Activated naive CD4-positive, alpha-beta T cell treated with anti-CD3 and anti-CD28 coated beads for 36 hours (primary cell): ENCODE measurements at places on chromosomes 11 and 22. TPM values are rescaled to one million over a fixed set of nuclear protein-coding genes. Genes with fewer than 3 reads are reported as not detected.

DNA sequence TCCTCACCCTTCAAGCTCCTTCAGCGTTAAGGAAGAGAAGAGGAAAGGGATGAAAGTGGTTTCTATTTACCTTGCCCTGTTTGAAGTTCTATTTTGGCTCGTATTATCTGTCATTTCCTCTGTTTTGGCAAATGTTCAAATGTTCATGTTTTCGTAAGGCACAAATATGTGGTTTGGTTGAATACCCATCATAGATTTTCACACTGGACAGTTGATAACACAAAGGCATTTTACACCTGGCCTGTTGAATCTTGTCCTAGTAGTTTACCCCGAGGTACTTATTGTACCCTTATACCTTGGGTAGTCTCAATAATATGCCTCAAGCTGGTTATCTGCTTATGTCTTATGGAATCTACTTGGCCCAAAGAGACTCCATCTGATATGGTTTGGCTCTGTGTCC lies 706.9 kb downstream of the METTL15 start:
- no peak for DNase-seq

GRCh38 chr11:13939961-13940906 lies 22.3 kb upstream of the SPON1 start:
- peak; percentile 22 for DNase-seq

GRCh38 chr11:132187814-132188213 lies 817.4 kb downstream of the NTM start:
- no peak for DNase-seq

DNA sequence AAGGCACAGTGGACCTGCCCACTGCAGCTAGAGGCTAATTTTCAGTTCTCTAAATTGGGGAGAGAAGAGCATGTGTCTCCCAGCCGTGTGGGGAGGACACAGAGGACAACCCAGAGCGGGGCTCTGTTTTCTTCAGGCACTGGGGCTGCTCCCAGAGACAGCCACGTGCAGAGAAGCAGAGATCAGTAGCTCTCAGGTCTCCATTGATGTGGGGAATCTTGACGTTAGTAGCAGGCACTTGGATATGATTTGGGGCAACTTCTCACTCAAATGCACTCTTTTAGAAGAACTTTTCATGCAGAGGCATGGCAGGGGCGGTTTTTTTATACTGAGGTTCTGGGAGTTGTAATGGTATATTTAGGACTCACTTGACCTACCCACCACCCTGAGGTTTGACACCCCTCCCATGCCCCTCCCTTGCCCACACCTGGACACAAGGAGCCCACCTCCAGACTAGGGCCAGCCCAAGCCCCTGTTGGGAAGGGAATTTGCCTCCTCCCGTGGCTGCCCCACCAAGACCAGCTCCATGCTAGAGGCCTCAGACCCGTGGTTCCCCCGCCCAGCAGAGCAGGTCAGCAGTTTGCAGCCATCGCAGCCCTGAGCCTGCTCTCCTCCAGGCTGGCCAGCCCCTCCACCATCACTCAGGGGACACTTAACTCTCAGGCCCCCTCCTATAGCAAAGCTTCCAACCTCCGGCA lies 94.2 kb upstream of the RTL6 start:
- DNase-seq: no peak

- DNase-seq: no peak
These were observed 138.9 kb upstream of the POU2AF2 start for GRCh38 chr11:111106641-111107040.

- DNase-seq: peak; percentile 83
These were observed 1.6 kb upstream of the PHLDA2 start for GRCh38 chr11:2930704-2931419.

The RIC3 gene
- 6.3 TPM for total RNA-seq

DNA sequence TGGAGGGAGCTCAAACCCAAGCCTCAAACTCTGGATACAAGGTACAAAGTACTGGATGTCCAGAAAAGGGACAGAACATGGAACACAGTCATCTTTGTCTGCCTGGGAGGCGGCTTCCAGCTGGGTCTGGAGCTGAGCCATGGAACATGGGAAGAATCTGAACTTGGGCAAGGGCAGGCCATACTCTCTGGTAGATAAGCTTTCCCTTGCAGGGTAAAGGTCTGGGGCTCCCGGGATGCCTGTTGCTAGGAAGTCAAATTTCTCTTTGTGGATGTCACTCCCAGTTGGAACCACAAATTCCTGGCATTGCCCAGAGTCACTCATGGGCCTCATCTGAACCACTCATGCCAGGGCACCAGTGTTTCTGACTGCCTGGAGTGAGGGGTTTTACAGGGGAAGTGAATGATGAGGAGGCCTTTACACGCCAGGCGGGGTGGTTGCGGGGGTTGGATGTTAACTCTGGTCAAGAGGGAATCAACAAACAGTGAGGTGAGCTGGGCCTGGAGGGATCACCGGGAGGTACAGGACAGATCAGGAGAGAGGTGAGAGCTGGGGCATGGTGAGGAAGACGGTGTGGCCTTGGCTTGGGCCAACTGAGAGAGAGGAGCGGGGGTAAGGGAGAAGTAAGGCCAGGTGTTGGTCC lies 5.7 kb downstream of the FTH1 start:
- DNase-seq: no peak

DNA sequence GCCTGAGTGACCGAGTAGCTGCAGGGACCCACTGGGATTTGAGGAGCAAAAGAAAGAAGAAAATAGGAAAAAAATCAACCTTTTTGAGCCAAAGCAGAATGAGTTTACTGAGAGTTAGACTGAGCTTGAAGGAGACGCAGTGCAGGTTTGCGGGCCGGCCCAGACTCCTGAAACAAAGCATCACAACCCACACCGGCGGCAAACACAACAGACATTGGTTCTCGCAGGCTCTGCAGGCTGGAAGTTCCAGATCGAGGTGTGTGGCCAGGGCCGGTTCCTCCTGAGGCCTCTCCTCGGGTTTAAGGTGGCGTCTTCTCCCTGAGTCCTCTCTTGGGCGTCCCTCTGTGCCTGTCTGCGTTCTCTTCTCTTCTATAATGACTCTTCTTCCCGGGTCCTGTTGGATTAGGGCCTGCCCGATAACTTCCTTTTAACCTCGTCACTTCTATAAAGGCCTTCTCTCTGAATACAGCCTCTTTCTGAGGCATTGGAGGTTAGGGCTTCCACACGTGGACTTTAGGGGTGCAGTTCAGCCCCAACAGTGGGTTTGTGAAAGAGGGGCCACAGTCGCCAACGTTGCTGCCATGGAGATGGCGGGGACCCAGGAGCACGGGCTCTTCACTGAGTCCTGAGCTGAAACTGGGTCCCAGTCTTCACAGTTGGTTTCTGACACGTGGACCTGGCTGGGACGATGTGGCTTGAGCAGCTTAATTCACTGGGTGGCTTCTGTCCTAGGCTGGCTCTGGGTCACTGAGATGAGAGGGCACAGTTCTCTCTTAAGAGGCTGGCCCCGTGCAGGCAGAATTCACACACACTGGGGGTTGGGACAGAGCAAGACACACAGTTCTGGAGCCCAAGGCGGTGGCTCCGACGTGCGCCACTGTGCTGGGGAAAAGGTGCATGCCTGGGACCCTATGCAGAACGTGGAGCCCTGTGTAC lies 1047.7 kb downstream of the BRD1 start:
- no peak for DNase-seq

- no peak for DNase-seq
These were observed at the start of gene GAS2 for GRCh38 chr11:22666325-22666687. GAS2 (plus strand) TSS chr11:22666611; CDS start chr11:22674870, 8,259 bp downstream.

The C11orf97 gene
- total RNA-seq: not detected

The C11orf91 gene
- not detected for total RNA-seq

The C11orf42 gene
- not detected for total RNA-seq

DNA sequence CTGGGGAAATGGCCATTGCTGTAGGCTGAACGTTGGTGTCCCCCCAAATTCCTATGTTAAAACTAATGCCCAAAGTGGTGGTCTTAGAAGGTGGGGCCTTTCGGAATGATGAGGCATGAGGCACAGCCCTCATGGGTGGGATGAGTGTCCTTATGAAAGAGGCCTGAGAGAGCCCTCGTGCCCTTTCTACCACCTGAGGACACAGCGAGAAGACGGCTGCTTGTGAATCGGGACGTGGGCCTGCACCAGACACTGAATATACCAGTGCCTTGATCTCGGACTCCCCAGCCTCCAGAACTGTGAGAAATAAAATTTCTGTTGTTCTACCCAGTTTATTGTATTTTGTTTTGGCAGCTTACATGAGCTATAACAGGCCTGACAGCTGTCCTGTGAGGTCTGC lies 162.9 kb upstream of the B3GAT1 start:
- DNase-seq: no peak

The ENDOD1 gene
- total RNA-seq: 14.5 TPM

DNA sequence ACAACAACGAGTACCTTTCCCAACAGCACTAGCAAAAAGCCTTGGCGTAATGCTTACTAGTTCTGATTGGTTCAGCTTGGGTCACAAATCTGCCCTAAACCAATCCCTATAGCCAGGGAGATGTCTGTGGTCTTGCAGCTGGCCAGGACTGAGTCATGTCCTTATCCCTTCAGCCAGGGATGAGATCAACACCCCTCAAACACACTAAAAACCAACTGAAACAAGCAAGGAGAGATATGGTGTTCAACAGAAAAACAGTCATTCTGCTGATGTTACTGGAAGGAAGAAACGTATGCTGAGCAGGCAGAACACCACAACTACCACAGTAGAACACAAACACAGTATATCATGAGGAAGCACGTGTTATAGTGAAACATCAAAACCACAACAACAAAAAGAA lies 375.6 kb downstream of the LARGE1 start:
- no peak for DNase-seq

GRCh38 chr11:121534131-121535093 lies 81.6 kb upstream of the SORL1-AS1 start:
- no peak for DNase-seq

GRCh38 chr11:16928044-16928443 lies 86.2 kb downstream of the PLEKHA7 start:
- DNase-seq: no peak

GRCh38 chr22:42862045-42862734 lies 5.1 kb upstream of the ARFGAP3 start:
- no peak for DNase-seq

DNA sequence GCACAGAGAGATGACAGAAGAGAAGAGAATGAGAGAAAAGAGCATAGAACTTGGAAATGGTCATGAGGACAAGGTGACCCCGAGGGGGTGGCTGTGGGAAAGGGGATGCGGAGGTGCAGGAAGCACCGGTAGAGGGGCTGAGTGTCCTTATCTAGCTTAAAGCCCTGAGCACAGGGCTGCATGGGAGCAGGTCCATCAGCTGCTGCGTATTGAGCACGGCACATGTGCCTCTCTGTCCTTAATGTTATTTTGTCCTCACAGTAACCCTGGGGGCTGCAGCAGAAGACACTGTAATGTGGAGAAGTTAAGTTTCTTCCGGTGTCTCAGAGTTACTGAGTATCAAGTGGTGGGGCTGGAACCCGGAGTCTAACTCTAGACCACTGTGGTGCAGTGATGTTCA lies 94.4 kb upstream of the OR4B1 start:
- DNase-seq: no peak

The MYEOV gene
- total RNA-seq: not detected

DNA sequence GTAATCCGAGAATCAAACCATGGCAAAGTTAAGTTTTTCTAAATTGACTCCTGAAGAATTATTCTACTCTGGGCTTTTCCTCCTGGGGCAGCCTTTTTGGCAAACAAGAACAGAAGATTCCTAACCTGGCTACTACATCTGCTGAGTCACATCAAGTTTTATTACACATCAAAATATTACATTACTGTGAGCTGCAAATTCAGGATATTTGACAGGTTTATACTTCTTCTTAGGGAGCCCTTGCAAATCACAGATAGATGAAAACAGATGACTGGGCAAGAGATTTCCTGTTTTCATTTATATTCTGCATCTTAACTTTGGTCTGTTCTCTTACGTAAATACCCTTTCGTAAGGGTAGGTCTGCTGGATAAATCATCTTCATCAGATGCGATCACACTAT lies 23.6 kb downstream of the XRRA1 start:
- DNase-seq: no peak

GRCh38 chr11:106076919-106077608 lies at the start of gene KBTBD3:
KBTBD3 (minus strand) TSS chr11:106077347; CDS start chr11:106059097, 18,250 bp downstream.
- peak; percentile 98 for DNase-seq

DNA sequence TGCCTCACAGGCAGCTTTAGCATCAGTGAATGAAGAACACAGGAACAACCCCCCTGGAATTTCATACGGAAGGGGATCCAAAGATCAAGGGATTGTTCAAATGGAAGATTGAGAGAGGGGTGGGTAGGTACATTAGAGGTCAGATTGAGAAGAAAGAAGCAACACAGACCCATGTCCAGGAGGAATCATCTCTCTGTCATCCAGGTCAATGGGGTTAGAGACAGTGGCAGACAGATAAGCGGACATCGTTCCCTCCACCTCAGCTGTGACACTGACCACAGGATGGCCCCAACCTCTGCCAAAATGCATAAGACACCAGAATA lies 1.9 kb upstream of the NPAS4 start:
- no peak for DNase-seq

DNA sequence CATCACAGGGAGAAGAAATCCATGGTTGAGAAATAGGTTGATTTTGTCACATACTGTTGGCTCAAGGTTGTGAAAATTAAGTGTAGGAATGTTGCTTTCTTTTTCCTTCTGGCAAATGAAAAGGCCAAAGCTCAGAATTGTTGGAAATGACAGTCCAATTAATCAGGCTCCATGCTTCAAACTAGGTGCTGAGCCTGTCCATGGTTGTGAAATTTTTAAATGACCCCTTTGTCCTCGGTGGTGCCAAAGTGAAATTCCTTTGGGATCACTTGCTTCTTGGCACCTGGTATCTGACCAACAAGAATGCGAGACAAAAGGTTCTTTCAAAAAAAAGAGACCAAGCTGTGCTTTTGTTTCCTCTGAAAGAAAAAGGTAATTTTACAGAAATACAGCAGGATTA lies 451.9 kb downstream of the ETS1 start:
- DNase-seq: no peak

The TRIM22 gene
- 292 TPM for total RNA-seq

- no peak for DNase-seq
These were observed 16.5 kb downstream of the BLID start for GRCh38 chr11:122099374-122100036.

The MMP7 gene
- total RNA-seq: not detected

- no peak for DNase-seq
These were observed 889.7 kb upstream of the API5 start for GRCh38 chr11:42422090-42422489.

GRCh38 chr11:32154275-32154674 lies 63.4 kb downstream of the RCN1 start:
- DNase-seq: peak; percentile 9

The FGF3 gene
- total RNA-seq: not detected

DNA sequence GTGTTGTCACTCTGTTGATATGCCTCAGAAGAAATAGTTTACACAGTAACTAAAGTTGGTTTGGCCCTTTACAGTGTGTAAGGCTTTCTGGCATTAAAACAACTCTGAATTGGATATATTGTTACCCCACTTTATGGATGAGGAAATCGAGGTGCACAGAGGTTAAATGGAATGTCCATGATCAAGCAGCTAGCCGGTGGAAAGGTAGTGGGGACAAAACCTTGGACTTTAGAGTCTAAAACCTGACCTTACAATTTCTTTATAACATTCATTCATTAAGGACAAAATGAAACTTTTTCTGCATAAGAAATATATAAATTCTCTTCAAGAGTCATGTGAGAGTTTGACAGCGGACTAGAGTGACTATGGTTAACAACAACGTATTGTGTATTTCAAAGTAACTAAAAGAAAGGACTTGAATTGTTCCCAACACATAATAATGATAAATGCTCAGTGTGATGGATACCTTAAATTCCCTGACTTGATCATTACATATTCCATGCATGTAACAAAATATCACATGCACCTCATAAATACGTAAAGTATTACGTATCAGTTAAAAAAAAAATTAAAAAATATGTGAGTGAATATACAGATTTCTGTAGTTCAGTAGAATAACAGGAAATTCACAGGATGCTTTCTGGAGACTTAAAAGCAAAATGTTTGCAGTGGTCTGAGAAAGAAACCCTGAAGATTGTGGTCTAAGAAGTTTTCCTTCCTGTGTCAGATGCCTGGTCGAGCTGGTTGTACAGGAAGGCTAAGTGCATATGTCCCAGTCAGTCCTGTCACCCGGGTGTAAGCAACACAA lies 51.0 kb downstream of the TEAD1 start:
- DNase-seq: no peak
